COLO829 (cell line): ENCODE measurements at places on chromosomes 16 and 17.
A peak's percentile ranks its signal among the peaks of the same experiment; 100 is the strongest.

- peak; percentile 62 for DNase-seq
Observed at GRCh38 chr17:54891176-54891821, 9.4 kb upstream of the TOM1L1 start.

DNA sequence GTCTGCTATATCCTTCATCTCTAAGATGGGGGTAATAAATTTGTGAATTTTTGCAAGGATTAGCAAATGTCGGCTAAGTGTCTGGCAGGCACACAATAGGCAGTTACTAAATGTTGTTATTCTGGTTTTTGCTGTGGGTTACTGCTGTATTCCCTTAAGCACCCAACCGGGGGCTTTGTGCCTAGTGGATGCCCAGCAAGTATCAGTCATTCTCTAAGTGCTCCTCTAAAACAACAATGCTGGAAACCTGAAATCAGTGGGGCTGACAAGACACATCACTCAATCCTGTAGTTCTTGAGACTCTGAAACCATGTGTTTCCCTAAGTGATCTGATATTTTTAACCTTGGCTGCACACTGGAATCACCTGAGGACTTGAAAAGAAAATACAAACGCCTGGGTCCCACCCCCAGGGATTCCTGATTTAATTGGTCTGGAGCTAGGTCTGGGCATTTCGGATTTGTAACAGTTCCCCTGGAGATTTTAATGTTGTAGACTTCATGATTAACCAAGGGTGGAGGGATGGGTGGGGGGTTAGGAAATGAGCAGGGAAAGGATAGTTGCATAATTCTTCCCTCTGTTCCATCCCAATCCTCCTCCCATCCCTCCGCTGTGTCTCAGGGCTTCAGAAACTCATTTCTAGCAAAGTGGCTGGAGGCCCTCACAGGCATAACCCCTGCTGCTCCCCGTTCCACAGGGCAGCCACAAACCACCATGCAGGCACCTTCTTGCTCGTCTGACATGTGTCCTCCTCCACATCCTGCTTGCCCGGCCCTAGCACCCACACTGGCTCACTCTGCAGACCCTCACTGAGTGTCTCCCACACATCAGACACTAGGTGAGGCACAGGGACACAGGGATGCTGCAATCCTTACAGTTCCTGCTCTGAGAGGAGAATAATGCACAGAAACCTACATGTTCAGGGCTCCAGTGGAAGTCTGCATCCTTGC, 61.7 kb upstream of the LYRM9 start:
- DNase-seq: no peak

DNA sequence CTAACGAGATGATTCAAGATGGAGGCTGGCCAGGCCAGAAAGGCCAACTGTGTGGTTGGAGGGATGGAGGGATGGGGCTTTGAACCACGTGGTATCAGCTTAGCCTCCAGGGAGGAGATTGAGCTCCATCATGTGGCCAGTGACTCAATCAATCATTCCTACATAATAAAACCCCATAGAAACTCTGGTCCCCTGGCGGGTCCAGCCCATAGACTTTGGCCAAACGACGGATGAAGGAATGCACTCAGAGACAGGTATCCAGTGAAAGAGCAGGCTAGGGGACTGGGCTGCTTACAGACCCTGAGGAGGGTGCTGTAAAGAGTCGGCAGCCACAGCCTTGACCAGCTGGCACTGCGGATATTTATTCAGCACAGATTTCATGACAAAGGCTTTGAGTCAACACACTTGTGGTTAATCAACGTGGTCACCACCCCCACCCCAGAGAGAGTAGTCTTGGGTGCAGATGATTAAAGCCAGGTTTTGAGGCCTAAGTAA, 308.7 kb upstream of the TNRC6C start:
- peak; percentile 59 for DNase-seq

GRCh38 chr17:29393436-29393835, 3.3 kb downstream of the TAOK1 start:
- DNase-seq: no peak

DNA sequence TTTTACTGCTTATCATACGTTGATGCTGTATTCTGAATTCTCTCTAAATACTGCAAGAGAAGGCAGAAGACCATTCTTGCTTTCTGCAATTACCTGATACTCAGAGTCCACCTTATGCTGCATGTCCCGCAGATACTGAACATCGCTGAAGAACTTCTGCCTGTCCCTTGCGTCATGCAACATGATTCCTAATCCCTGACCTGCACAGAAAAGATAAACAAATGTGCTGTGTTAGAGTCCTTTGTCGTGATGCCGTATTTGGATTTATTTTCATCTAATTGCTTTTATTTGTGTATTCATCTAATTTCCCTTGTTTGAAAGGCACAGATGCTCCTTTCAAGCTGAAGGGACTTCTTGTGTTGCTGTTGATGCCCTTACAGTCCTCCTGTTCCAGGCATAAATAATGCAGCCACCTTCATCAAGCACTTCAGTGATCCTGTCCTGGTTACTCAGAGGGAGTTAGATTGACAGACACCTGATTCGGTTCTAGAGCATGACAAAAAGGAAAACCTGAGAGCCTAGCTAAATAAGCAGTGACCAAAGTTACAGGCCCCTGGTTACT, 6.5 kb downstream of the MARCHF10 start:
- DNase-seq: no peak

- peak; percentile 66 for DNase-seq
Observed at GRCh38 chr17:17859909-17860765, 23.4 kb upstream of the SREBF1 start.

GRCh38 chr17:67253384-67253783, 8.4 kb upstream of the HELZ start:
- no peak for DNase-seq
